ENCODE measurements at places on chromosomes 2 and 18.

DNA sequence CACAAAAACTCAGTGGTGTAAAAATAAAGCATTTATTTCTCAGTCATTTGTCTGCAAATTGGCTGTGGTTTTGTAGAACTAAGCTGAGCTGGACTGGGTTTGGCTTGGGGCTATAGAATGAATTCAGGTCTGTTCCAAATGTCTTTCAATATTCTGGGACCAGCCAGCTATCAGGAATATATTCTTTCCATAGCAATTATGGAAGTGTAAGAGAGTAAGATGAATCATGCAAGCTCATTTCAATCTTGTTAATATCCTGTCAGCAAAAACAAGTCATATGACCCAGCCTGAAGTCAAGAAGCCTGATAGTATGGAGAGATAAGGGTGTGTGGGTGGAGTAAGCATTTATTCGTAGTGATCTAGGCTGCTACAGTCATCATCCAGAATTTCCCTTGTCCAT, 481.0 kb upstream of the CDH2 start:
- DNase-seq = no peak

GRCh38 chr18:27666016-27666415, 480.9 kb upstream of the CHST9 start:
- no peak for DNase-seq

GRCh38 chr2:51581636-51582267, 549.8 kb upstream of the NRXN1 start:
- DNase-seq = no peak

- DNase-seq = no peak
Observed at GRCh38 chr2:237278568-237278967, 135.4 kb downstream of the COL6A3 start.

- no peak for DNase-seq
Observed at GRCh38 chr2:8529706-8530277, 152.1 kb upstream of the ID2 start.

DNA sequence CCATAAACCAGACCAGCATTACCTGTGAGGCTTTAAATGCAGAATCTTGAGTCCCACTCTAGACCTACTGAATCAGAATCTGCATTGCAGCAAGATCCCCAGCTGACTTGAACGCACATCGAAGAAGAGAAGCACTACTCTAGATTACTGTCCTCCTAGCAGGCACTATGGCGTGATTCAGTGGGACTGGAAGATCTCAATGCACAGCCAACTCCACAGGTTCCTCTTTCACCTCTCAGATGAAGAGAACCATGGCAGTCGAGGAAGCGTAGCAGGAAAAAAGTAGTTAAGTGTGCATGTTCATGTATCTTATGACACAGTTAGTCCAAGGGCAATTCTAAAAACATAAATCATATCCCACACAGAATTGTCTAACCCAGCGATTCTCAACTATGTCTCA, 97.4 kb downstream of the STK39 start:
- DNase-seq = no peak

DNA sequence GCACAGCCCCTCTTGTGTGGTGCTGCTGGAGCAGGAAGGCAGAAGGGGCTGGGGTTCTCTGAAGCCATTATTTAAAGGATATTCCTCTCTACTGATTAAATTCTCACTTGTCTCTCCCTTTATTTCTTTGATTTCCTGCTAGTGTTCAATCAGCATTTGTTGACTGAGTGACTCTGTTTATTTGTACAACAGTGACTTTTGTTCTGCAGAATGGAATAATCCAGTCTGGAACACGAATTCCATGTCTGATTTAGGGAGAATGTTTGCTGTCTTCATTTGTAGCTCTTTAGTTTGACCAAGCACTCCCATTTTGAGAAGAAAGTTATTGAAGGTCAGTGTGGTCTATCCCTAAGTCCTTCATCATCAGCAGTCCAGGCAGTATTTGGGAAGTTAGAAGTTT, 141.2 kb downstream of the SETBP1 start:
- DNase-seq = no peak

- DNase-seq = no peak
Observed at GRCh38 chr2:66574701-66575624, 140.0 kb downstream of the MEIS1 start.

DNA sequence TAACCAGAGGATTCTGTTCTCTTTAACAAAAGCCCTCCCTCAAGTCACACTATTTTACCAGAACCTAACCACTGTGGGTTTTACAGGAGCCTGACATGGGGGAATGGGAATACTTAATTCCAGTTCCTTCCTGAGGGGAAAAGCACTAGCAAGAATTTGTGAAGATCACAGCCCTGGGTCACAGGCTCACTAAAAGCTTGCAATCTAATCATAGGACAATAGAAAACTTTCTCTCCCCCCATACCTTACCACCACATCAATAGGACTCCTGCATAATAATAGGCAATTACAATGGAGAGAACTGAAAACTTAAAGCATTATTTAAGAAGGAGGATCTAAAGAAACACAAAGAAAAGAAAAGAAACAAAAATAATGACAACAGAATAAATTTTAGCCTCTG, 225.8 kb upstream of the ZNF804A start:
- no peak for DNase-seq

- DNase-seq = peak; percentile 32
Observed at GRCh38 chr2:99066075-99066958, 75.2 kb upstream of the C2orf15 start.

- DNase-seq = no peak
Observed at GRCh38 chr2:109210431-109211200, 81.6 kb downstream of the SH3RF3 start.

DNA sequence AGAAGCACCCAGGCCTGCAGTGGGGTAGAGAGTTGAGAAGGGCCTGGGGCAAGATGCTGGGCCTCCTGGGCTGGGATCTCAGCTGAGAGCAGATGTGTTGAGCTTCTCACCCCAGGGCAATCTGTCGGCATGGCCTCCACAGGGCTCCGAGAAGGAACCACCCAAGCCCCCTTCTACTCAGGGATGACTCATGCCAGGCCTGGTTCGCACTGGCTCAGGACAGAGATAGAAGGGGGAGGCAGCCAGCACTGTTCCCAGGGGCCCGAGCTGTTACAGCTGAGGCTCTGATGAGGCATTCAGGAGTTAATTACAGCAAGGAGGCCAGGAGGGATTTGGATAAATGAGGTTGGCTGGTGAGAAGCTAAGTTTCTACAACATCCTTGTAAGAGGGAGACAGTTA, 62.5 kb downstream of the CENPO start:
- no peak for DNase-seq

- peak; percentile 67 for DNase-seq
Observed at GRCh38 chr2:126886211-126886915, 12.3 kb upstream of the TEX51 start.

DNA sequence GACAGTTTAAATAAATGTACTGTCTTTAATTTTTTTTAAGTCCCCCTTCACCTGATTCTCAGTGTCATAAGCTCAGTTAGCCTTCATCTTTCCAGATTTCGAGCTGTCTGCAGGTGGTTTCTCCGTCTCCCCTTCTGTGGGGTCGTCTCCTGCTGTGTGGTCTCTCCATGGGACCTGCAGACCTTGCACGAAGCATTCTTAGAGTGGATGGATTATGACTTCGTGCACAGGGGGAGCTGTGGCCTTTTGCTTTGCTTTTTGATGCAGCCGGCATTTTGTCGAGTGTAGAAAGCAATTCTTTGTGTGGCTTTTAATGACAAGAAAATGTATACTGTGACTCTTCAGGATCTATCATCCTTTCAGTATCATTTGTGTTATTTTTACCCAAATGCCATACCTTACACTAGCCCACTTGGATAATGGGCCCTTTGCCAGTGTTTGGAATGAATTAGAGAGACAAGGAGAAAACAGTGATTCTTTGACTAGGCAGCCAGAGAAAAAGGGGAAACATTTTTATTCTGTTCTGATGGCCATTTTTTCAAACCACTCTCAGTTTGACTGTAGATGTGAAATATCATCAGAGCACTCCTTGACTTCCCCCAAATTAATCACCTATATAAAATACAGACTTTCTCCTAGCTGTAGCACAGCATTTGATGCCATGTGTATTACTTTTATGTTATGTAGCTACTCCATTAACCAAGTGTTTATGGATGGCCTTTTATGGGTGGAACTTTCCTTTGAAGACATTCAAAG, 54.3 kb downstream of the ITGA6 start:
- DNase-seq = no peak

DNA sequence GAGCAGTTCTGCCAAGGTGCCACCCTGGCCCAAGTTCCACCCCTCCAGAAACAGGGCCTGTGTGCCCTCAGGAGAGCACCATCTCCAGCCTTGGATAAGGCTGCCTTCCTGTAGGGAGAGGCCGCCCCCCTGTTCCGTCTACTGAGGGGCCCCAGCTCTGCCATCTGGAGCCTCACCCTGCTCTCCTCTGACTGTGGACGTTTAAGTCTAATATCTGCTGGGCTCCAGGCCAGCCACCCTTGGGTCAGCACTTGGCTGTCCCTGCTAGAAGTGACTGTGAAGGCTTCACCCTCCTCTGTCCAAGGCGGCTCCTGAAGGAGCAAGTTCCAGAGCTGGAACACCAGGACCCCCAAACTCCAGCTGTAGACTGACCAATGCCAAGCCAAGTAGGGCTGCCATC, 26.3 kb downstream of the RHOB start:
- no peak for DNase-seq

DNA sequence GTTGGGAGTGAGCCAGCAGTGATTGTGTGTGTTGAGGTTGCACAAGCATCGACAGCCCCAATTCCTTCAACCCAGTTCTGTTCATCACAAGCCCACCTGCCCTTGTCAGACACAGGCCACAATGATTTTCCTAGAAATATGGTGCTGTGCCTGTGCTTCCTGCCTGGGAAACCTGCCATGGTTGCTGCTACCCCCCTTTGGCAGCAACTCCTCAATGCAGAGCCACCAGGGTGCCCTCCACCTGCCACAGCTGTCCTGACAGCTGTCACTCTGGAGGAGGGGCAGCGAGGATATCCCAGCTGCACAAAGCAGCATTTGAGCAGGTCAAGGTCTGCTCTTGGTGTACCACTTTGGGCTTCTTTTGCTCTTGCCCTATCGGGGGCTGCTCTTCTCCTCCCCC, 27.1 kb downstream of the SMIM21 start:
- no peak for DNase-seq

- no peak for DNase-seq
Observed at GRCh38 chr18:12296457-12296856, 11.6 kb upstream of the TUBB6 start.

DNA sequence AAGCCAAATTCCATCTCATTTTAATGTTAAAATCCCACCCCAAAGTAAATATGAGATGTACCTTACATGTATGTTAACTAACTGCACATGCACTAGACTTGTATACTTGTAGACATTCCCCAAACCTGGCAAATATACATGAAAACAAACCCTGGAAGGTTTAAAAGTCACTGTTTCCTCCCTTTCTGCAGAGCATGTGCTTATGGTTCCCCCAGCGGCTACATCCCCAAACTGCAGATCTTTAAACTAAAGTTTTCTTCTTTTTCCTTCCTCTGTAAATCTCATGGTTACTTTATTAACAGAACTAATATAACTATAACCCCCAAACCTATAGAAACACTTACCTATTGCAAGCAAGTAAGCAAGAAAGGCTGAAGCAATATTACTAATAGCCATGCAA, 731.5 kb downstream of the LRP1B start:
- DNase-seq = no peak

- no peak for DNase-seq
Observed at GRCh38 chr2:99734236-99734635, 244.4 kb upstream of the REV1 start.

DNA sequence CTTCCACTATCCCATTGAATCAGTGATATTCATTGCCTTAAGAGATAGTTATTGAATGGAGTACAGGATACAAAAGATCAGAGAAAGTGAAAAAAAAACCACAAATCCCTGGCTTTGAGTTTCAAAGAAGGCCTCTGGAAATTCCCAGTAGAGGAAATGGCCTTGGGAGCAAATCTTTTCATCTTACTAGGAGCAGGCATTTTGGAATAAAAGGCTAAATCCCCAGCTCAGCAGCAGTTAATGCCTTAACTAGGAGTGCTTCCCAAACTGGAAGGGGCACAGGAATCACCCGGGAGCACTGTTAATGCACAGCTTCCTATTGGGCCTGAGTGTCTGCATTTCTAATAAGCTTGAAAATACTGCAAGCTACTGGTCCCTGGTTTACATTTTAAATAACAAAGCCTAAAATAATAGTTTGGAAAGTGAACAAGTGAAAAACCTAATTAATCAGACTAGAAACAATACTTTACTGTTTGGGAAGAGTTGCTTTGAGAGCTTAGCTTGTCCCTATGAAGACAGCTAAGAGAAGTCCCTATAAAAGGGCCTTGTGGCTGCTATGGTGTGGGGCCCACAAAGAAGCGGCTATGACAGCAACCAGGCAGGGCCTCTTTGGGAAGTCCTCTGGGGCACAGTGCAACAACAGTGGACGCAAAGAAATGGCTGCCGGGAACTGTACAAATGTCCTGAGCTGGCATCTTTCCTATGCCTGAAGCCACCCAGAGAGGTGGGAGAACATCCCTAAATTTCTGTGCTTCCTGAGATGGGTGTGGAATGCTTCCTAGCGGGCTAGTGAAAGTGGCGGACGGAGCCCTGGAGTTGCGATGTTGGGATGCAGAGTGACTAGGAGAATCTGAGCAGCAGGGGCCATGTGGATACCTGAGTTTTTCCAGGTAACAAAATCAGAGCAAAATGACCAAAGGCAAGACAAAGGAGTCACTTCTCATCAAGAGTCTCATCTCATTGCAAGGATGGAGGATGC, 117.1 kb upstream of the KLHL14 start:
- DNase-seq = no peak

DNA sequence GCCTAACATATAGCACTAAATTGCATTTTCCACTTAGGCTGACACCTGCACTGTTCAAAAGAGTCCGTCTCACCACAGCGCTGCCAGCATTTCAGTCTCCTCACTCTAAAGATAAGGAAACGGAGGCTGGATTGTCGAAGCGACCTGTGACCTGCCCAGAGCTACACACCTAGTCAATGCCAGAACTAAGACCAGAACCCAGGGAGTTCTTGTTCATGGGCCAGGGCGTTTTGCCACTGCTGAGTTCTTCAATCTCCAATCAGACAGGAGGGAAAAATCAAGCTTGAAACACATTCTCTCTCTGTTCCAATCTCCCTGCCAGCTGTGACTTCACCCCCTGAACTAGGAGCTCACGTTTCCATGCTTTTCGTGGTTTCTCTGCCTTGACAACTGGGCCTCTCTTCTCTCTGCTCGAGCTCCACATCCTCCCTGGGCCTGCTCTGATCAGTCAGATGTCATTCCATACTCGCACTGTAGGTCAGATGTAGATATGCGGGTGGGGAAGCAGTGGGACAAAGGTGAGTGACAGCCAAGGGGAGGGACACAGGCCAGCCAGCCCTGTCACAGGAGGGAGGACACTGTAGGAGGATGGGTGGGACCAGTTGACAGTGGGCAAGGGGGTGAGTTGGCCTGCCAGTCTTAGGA, 221.1 kb upstream of the SMAD2 start:
- DNase-seq = no peak

- no peak for DNase-seq
Observed at GRCh38 chr18:74299746-74300145, 8.0 kb upstream of the CYB5A start.

All from activated CD4-positive, alpha-beta T cell treated with anti-CD3 and anti-CD28 coated beads, Interleukin-2, amount 50 U/mL, for 48 hours (primary cell).